Glutamatergic neuron (in vitro differentiated cells): ENCODE measurements at places on chromosomes 2 and 18.

DNA sequence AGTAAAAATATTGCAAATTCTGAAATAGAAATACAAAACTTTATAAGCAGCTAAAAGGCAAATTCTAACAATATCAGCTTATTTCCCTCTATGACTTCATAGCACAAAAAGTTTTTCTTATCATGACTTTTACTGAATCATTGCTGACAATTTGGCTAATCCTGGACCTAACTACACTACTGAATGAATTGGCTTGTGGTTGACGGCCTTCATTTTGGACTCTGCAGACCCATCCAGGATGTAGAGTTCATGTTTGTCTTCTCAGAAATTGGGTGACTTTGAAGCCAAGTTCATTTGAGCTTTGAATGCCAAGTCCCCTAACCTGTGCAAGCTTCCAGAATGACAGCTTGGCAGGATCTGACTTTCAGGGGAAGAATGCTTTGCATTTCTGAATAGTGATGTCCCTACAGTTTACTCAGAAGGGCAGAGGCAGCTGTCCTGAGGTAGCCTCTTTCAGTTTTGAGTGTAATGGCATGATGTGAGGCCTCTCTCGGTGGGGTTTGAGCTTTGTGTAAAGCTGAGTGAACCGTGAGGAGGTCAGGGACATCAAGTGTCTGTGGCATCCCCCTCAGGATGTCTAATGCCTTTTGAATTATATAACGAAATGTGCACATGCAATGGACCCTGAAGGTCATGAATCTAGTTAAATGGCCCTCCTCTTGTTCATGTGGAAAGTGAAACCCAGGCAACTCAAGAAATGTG lies 48.0 kb downstream of the EFEMP1 start:
- no peak for DNase-seq

DNA sequence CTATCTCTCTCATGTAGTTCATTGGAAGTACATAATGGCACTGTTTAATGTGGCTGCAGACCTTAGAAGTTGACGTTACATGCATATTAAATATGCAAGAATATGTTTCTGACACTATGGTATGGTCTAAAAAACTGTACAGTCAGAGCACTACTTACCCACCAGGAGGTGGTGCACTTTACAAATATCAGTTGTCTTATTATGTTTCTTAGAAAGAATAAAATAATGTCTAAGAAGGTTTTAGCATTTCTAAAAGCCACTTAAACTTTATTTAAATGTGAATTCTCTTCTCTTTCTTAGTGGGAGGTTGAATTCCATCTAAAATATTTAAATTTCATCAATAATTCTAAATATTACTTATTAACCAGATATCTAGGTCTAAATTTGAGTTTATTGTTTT lies 4.3 kb downstream of the TMEFF2 start:
- no peak for DNase-seq

DNA sequence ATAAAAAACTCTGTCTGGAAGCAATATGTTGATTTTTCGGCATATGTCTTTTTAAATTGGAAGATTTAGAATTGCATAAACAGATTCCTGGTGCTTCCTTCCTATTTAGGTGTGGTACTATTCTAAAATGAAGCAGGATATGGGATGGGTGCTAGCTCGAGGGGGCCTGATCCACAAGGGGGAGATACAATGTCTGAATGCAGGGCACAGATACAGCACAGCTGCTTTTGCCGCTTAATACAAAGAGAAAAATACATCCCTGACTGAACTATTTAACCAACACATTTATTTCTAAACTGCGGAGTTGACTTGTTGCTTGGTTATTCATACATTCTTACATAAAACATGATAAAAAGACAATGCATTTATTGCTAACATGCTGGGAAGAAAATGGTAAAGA lies 169.1 kb downstream of the TMEFF2 start:
- no peak for DNase-seq

- DNase-seq = no peak
These were observed 8.6 kb downstream of the ZEB2 start for GRCh38 chr2:144511226-144511810.

DNA sequence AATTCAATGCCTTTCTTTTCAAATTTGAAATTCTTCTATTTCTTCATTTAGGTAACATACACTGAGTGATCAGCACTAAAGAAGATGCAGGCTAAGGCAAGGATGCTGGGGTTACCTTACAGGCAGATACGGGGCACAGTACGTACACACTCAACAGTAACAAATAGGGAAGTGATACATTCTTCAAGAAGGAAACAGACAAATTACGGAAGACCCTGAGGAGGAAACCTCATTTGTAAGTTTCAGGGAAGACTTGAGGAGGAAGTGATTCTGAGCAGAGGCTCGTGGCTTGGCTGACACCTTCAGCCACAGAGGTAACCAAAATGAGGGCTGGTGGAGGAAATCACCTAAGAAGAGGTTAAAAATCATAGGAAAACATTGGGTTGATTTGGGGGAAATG lies 1108.3 kb upstream of the KLHL29 start:
- no peak for DNase-seq
